HT-29 (cell line): ENCODE measurements at places on chromosomes 12 and 14.

- DNase-seq = no peak
Observed at GRCh38 chr12:102629262-102629888, 149.0 kb upstream of the IGF1 start.

DNA sequence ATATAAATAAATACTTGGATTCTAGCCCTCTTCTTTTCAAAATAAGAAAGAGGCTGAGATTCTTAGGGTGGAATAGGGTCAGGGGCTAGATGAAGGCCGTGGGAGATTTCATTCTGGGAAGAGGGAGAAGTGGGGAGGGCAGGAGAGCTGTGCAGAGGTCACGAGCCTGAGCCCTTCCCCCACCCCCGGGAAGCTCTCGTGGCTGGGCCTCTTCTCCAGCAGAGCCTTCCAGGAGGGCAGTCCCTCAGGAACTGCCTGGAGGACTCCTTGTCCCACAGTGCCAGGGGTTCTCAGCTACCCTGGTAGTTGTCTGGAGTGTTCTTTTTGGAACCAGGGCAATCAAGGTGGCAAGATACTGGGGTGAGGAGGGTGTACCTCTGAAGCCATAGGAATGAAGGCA lies 94.0 kb downstream of the ESR2 start:
- no peak for DNase-seq

GRCh38 chr12:12008931-12009611 lies 61.7 kb upstream of the BCL2L14 start:
- peak; percentile 58 for DNase-seq

- DNase-seq = no peak
Observed at GRCh38 chr12:81758421-81759189, 545 bp downstream of the PPFIA2 start.

- DNase-seq = no peak
Observed at GRCh38 chr12:68304626-68305025, 27.5 kb downstream of the MDM1 start.

DNA sequence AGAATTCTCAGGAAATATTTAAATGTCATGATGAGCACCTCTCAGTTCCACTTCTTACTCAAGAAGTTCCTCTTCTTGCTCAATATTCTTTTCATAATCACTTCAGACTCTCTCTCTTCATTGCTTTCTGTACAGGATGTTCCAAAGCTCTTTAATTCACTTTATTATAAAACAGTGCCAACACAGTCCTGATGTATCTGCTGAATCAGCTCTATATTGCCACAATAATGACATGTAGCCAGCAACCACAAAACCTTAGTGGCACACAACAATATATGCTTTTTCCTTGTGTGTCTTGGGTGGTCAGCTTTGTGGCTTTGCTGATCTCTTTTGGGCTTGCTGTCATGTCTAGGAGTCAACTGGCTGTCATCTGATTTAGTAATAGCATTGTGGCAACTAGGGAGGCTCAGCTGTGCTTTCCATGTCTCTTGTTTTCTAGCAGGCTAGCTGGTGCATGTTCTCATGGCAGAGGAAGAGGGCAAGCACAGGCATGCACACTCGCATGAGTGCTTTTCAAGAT lies 52.8 kb upstream of the SLC2A13 start:
- no peak for DNase-seq

- no peak for DNase-seq
Observed at GRCh38 chr12:77442633-77443032, 377.3 kb upstream of the E2F7 start.

DNA sequence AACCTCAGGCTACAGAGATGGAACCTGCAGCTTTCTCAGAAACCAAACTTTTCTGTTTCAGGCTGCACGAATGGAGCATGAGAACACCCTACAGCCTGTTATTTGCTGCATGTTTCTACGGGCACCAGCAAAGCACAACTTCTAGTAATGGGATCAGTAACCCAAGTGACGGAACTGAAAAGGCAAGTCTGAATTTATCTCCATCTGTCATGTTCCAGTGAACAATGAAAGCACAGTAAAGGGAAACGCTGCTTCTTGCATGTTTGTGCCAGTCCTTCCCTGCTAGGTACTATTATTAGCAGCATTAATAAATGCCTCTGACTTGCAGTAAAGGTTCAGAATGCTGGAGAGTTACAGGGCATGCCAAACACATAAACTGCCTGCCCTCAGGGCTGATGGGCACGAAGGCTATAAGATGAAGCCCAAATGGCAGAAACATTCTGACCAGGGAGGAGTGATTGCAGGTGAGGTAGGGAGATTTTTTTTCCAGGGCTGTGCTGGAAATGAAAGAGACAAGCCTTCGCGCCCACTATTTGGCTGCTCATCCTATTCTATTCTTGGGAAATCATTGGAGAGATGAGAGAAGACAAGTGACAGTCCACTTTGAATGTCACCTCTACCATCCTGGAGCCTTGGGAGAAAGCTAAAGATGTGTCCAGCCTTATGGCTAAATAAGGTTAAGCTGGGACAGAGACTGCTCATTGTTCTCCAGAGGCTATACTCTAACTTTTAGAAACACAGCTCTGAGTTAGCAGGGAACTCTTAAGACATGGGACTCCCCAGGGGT lies 100.4 kb upstream of the PLXNC1 start:
- DNase-seq = no peak

GRCh38 chr12:40351976-40352375 lies 127.2 kb downstream of the LRRK2 start:
- no peak for DNase-seq
